GM10248 (cell line): ENCODE measurements at places on chromosomes 12 and 14.

DNA sequence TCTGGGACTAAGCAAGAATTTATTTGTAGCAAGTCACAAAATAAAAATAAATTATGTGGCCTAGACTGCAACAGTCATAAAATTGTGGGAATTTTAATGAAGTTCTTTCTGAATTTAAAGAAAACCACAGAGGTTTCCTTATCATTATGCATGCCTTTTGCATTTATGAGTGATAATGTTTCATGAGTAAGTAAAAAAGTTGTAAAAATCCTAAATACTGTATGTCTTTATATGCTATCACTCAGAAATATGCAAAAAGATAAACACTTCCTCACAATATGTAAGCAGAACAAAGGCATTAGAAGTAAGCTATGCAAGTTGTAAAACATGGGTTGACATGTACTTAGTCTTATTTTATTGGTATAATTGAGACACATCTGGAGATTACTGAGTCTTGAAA lies 239.4 kb upstream of the PDE3A start:
- no peak for DNase-seq

- no peak for DNase-seq
Observed at GRCh38 chr14:29220072-29220471, 453.5 kb downstream of the FOXG1 start.

DNA sequence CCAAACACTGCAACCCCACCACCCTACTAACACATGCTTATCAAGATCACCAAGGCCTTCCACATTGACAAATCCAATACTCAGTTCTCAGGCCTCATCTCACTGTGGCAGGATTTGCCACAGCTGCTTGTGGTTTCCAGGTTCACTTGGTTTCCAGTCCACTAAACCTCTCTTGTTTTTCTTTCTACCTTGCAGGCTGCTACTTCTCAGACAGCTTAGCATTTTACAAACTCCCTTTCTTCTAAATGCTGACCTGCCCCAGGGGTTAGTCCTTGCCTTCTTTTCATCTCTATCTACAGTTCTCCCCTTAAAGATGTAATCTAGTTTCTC lies 84.1 kb downstream of the BCAT1 start:
- DNase-seq = peak; percentile 21

- DNase-seq = no peak
Observed at GRCh38 chr14:55136885-55137786, 8.1 kb downstream of the LGALS3 start.

GRCh38 chr14:99315197-99315596 lies 43.2 kb upstream of the BCL11B start:
- DNase-seq = no peak

- no peak for DNase-seq
Observed at GRCh38 chr12:15505616-15506015, 183.3 kb downstream of the PTPRO start.

DNA sequence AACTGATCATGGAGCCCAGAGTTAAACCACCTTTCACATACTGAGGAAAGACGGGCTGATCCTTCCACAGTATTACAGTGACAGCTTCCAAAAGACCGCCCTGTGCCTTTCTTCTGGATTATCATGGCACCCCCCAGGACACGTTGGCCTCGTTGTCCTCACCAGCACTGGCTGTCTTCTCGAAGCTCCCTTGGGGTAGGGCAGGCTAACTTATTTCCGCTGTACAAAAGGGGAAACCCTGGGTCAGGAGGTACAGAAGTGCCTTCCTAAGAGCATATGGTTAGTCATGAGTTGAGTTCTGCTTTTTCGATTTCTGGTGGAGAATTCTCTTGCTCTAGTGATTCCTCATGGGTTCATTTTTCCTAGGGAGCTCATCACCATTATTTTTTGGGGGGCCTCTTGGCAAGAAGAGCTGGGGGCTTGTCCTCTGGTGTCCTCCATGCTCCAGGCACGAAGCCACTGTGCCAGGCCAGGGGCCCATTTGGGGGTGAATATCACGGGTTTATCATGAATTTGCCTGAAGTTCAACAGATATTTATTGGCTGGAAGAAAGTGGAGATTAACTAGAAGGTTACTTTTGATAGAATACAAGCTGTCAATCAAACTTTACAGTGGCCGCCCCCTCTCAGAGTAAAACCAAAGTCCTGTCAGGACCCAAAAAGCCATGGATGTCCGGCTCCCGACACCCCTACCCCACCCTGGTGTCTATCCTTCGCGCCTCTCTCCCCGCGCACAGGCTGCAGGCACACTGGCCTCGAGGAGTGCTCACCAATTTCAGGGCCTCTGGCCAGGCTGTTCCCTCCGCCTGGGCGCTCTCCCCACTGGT lies 8.8 kb upstream of the TRAF3 start:
- DNase-seq = peak; percentile 78

DNA sequence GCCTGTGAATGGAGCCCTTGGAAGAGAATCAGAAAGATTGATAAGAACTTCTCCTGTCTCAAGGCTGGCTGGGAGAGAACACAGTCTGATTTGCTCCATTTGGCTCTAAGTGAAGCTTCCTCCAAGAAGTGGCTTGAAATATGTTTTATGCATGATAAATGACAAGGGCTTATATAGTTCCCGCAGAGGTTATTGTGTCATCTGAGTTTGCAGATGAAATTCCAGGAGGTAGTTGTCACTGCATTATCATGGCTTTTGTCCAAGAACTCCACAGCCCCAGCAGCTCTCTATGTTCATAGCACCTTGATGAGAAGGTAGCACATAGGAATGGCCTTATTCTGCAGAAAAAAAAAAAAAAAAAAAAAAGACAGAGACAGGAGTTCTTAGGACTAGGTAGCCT lies 108.5 kb downstream of the DACT1 start:
- no peak for DNase-seq

GRCh38 chr12:31317471-31318395 lies 8.2 kb downstream of the SINHCAF start:
- DNase-seq = no peak

DNA sequence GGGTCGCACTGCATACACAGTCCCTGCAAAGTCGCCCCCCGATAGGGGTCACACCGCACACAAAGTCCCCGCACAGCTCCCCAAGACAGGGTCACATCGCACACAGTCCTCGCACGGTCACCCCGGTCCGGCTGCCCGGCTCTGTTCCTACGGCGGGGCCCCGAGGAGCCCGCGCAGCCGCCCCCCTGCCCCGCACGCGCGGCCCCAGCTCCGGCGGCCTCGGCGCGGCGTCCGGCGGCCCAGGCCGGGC lies 300 bp downstream of the SSH1 start:
- DNase-seq = no peak

- no peak for DNase-seq
Observed at GRCh38 chr12:108418164-108418890, 79.2 kb upstream of the CMKLR1 start.

- DNase-seq = no peak
Observed at GRCh38 chr14:24900269-24901100, 149.5 kb downstream of the STXBP6 start.

DNA sequence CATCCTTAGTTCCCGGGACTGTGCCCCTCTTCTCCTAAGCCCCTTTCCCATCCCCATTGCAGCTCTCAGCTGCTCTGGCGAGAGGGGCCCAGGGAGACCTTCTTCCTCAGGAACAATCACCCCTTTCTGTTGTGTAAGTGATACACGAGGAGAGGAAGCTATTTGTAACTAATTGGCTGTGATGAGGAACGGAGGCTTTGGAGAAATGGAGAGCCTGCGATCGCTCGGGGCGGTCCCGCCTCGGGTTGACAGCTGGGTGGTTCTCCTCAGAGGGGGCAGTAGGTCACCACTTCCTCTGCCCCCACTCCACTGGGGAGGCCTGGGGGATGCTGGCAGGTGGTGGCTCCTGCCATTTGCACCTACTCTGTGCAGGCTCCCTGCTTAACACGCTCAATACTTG lies 6.6 kb upstream of the PGF start:
- no peak for DNase-seq

DNA sequence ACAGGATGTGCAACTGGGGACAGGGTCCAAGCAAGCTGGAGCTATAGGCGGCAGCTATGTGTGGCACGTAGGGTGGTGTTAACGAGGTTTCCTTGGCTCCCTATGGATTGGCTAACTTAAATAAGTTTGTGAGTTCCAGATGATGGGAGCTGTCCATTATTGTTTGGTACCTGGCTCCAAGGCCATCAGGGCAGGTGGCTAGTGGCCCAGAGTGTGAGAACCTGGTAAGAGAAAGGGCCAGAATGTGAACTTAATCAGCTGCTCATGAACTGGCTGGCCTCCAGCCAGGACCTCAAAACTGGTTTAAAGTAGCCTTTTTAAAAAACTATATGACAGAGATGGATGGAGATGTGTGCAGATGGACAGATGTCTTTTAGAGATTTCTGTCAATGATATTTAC lies 1.5 kb upstream of the BDKRB2 start:
- no peak for DNase-seq

- DNase-seq = no peak
Observed at GRCh38 chr14:30389134-30389876, 169.7 kb upstream of the G2E3 start.

DNA sequence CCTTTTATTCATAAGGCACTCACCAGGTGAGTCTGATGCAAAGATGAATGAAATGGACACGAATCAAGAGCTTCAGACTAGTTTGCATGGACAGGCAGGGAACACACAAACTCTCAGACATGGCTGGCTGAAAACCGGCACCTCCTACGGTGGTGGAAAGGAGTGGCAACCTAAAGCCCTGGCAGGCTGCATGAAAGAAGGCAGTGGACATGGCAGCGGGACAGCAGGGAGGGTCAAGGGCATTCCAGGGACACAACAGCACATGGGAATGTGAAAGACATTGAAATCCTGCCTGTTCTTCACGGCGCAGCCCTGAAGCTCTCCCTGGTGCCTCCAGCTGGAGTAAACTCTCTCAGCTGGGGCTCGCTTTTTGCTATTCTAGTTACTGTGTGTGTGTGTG lies 16.6 kb upstream of the LRTM2 start:
- DNase-seq = no peak

DNA sequence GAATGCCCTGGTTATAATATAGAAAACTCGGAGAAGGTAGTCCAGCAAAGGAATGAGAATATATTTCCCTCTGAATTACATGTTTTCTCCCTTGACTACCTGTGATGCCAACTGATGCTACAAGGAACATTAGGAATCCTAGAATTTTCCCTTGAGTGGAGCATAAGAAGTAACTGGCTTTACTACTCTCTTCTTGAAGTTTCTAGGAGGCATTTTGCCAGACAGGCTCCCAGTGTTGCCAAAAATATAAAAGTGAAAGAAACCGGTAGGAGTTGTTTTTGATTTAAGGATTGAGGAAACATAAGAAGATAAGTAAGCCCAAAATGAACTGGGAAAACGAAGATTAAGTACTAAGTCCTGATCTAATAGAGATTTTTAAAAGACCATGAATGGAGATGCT lies 693.4 kb downstream of the NOVA1 start:
- no peak for DNase-seq

DNA sequence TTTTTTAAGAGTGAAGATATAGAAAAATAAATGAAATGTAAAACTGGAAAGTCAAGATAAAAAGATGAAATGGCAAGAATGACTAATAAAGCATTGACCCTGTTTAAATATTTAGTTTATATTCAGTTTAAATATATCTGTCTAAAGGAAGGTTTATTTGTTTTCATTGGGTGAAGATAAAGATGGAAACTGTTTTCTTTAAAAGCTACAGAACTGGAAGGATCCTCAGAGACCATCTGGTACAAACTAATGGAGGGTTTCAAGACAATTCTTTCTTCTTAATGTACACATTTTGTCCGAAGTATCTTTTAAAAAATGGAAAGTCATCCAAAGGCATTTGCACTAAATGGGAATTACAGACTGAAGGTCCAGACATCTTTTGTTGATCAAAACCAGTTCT lies 142.6 kb downstream of the EPS8 start:
- DNase-seq = no peak

DNA sequence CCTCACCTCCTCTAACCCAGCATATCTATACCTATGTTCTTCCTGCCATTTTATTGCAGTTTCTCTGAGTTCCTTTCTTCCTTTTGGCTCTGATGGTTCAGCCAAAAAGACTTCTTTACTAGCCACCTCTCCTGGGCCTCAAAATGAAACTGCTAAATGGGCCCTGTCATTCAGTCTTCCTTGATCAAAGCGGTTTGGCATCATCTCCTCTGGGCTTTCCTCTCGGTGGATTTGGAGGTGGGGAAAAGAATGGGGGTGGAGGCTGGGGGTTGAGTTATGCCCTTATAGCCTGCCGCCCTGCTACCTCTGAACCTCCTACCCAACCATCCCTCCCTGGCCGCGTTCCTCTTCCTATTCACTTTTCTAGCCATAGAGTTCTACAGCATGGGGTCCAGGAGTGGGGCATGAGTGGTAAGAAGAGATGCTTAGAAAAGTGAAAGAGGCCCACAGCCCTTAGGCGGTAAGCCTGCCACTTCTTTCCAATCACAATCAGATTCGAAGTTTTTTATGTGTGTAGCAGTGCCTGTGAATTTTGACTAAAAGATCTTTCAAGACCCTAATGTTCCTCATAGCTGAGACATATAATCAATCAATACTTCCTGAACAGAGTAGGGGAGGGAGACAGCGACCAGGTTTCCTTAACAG lies 2.5 kb downstream of the AJUBA start:
- DNase-seq = no peak

DNA sequence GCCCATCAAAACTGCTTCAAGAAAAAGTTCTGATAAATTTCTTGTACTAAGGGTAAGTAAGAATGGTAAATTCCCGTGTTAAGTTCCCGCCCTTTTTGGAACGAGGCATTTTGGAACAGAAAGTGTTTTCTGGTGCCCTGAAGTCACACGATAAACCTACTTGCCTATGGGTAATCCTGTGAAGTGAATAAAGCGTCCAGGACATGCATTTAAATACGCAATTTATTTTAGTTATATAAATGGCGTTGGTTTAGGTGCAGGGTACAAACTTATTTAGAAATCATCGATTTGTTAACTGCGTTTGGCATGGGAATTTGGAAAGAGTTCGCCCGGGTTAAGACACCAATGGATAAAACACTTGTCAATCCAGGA lies 715 bp upstream of the RAP1B start:
- no peak for DNase-seq

GRCh38 chr14:54489731-54490444 lies 1.1 kb upstream of the GMFB start:
- DNase-seq = no peak

GRCh38 chr12:19003141-19003540 lies 126.4 kb upstream of the PLEKHA5 start:
- no peak for DNase-seq

- DNase-seq = no peak
Observed at GRCh38 chr12:26369588-26369987, 174.2 kb downstream of the SSPN start.

- no peak for DNase-seq
Observed at GRCh38 chr12:38998887-38999482, 93.6 kb upstream of the CPNE8 start.

- DNase-seq = no peak
Observed at GRCh38 chr14:33271216-33271615, 332.5 kb downstream of the NPAS3 start.

- DNase-seq = no peak
Observed at GRCh38 chr12:58242796-58243630, 301.6 kb downstream of the ATP23 start.
